ENCODE measurements at places on chromosomes 2 and 18.
A peak's percentile ranks its signal among the peaks of the same experiment; 100 is the strongest.

DNA sequence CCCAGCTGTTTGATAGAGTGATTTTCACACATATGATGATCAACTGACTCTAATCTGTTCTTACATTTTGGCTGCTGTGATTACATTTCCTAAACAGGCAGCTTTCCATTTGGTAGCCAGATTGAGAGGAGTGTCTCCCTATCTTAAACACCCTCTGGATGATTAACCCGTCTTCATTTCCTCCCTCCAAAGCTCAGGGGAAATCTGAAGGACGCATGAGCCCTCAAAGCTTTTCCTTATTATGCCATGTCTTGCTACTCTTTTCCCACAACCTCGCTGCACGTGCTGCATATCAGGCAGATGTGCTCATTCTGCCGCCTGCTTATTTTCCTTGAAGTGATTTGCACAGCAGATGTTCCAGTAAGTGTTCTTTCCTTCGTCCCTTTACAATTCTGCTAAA, 837.4 kb downstream of the LRRTM4 start:
- no peak for DNase-seq

DNA sequence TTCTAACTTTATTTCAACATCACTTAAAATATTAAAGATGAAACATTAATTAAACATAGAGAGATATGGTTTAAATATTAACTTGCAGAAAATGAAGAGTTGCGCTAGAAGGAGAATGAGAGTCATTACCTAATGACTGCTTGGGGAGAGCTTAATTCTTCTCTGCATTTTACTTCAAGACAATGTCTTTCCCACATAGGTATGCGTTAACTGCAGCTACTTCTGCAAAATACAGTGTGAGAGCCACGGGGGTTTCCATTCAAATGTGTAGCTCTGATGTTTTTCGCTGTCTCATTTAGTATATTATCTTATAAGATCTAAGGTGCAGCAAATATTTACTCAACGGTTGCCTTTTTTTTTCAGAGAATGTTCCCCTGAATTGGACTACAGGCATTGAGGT, 126.7 kb downstream of the TMX3 start:
- DNase-seq: no peak

DNA sequence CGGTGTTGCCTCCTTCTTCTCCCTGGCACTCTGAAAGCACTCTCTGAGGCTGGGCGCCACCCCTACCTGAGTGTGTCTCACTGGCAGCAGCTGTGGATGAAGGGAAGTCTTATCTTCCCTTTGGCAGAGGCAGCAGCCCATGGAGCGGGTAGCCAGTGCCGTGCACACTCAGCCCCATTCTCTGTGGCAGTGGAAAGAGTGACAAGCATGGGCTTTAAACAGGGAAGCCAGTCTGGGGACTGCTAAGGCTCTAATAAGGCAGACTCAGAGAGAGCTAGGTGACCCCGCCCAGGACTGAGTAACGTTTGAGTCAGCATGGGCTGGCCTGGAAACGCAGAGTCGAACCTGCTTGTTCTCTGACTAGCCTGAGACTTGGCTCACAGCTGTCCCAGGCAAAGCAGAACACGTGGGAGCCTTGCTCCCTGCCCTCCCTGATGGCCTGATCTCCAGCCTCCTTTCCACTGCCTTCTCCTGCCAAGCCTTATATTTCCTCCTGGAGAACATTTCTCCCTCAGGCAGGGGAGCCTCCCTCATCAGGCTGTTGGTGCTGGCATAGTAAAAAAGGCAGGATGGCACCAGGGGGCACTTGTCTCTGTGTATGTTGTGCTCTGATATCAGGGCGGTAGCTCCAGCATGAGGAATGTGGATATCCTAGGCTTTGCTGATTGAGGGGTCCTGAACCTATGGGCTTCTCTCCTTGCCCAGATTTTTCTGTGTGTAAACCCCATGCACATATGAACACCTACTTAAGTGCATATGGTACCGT, 93.9 kb upstream of the LGALSL start:
- peak; percentile 92 for DNase-seq

DNA sequence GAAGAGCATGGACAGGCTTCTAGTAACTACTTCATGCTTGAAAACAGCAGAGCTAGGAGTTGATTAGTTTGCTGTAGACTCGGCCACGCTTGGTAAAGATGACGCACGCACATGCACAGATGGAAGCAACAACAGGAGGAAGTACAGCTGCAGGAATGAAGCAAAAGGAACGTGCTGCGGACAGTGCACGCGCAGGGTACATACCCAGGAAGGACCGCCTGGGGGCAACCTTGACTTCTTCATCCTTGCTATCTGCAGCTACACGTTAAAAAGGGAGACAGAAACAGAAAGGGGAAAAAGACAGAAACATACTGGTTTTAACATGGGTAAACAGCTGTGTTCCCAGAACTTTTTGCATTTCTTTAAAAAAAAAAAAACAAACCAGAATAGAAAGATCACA, 17.7 kb downstream of the SLC66A2 start:
- peak; percentile 78 for DNase-seq

GRCh38 chr2:42848726-42849290, 56.4 kb upstream of the HAAO start:
- DNase-seq: no peak

DNA sequence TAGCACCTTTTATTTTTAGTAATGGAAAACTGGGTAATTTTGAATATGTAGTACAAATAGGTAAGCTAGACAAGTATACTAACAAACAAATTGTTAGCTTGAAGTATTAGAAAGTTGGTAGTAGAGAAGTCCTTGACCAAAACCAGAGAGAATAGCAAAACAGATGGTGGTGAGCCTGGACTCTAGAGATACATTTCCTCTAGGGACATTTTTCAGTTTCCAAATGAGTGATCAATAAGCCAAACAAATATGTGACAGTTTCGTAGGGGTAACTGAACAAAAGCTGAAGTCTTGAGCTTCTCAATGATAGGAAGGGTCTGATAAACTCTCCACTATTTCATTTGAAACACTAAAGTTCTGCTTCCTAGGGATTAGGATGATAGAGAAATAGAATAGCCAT, 692.0 kb upstream of the FAM98A start:
- no peak for DNase-seq

DNA sequence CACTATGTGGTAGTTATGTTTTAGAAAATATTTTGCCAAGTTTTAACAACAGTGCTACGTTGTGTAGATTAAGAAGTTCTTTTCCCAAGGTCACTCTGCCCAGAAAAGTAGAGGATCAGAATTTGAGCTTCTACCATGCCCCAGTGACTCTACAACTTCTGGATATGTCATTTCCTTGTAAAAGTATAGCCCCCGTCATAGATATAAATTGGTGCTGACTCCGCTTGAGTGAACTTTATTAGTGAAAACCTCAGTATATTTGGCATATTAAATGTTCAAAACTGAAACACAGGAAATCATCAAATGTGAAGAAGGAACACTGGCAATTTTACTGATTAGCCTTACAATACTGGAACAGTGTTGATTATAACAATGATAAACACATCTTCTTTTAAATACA, 256.7 kb upstream of the UBE2E3 start:
- DNase-seq: no peak

DNA sequence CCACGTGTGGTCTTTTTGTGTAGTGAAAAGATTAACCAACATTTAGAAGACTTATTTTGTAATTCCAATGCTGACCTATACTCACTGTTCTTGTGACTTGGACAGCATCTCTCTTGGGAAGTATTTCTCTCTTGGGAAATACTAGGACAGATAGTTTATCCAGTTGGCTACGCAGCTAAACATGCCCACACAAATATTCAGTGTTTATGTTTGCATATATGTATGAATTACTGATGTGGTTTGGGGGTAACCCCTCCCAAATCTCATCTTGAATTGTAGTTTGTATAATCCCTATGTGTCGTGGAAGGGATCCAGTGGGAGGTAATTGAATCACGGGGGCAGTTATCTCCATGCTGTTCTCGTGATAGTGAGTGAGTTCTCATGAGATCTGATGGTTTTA, 2062.3 kb upstream of the CELF4 start:
- no peak for DNase-seq

DNA sequence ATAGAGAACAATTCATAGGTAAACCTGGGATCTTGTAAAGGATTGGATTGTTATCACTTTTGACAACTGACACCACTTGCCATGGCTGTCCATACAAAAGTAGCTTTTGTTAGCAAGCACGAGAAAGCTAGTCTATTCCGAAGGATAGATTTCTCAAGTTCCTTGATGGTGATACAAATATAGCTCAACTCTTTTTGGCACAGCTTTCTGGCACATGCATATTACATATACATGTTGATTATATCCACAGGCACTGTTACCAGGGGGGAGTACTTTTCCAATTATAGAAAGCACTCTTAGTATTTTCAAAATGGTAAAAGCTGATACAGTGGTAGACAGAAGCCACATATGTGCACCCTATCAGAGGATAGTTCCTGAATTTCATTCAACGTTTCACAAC, 168.9 kb downstream of the UPP2 start:
- no peak for DNase-seq

DNA sequence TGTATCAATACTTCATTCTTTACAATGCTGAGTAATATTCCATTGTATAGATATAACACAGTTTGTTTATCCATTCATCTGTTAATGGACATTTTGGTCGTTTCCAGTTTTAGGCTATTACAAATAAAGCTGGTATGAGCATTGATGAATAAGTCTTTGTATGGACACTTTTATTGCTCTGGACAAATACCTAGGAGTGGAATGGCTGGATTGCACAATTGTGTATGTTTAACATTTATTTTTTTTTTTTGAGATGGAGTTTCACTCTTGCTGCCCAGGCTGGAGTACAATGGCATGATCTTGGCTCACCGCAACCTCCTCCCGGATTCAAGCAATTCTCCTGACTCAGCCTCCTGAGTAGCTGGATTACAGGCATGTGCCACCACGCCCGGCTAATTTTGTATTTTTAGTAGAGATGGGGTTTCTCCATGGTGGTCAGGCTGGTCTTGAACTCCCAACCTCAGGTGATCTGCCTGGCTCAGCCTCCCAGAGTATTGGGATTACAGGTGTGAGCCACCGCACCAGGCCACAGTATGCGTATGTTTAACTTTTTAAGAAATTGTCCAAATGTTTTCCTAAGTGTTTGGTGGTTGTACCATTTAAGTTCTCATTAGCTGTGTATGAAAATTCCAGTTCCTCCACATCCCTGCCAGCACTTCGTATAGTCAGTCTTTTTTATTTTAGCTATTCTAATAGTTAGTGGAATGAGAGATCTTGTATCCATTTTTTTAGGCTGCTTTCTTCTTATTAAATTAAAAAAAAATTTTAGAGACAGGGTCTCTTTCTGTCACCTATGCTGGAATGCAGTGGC, 194.9 kb upstream of the HAAO start:
- DNase-seq: peak; percentile 64

- no peak for DNase-seq
Measured at GRCh38 chr2:85579266-85579935, 2.0 kb downstream of the VAMP8 start.

DNA sequence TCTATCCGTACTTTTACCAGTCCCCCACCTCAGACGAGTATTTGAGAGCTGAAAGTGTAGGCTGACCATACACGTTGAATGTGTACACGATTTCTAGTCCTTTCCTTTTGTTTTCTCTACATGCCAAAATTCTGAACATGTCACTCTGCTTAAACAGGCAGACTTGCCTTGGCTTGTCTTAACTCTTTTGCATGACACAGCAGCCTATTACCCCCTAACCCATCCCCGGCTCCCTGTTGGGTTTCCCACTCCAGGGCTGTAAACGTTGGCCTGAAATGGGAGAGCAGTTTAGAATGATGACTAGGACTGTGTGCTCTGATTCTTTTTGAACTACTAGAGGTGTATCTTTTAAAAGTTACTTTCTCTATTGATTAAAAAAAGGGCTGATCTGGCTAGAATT, 19.1 kb downstream of the MTCL1 start:
- no peak for DNase-seq

- DNase-seq: no peak
Measured at GRCh38 chr18:52992041-52992440, 652.0 kb downstream of the DCC start.

GRCh38 chr2:191451116-191451515, 205.9 kb downstream of the MYO1B start:
- no peak for DNase-seq

DNA sequence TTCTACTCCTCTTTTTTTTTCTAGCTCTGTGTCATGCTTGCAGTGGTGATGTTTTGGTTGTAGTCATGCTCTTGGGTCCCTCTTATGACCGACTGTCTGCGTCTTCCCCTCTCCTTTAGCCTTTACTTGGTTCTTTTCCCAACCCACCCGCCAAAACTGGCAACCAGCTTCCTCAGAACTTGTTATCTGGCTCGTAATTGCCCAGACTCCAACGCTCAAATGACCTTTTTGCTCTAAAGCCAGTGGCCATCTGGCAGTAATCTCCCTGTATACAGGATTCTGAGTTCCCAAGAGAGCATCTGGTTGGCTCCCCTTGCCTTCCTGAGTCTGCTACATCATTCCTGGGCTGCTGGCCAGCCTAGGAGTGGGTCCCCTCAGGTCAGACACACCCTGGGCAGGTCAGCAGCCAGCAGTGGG, 147.2 kb downstream of the MGAT5 start:
- no peak for DNase-seq

DNA sequence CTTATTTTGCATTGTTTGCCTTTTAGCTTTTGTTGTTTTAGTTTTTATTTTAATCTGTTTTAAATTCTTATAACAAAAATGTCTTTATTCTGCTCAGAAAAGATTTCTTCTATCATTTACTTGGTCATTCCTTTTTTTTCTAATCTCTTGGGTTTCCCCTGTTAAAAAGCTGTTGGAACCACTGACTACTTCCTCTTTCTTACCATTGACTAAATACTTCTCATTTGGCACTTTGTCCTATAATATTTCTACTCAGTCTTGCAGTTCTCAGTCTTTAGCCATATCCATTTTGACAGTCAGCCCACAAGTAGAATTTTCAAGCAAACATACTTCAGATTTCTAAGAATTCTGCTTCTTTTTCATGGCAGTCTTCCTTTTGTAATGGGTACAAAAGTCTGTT, 567.2 kb downstream of the SATB2 start:
- no peak for DNase-seq

- DNase-seq: no peak
Measured at GRCh38 chr2:62495761-62496160, 10.2 kb downstream of the TMEM17 start.

DNA sequence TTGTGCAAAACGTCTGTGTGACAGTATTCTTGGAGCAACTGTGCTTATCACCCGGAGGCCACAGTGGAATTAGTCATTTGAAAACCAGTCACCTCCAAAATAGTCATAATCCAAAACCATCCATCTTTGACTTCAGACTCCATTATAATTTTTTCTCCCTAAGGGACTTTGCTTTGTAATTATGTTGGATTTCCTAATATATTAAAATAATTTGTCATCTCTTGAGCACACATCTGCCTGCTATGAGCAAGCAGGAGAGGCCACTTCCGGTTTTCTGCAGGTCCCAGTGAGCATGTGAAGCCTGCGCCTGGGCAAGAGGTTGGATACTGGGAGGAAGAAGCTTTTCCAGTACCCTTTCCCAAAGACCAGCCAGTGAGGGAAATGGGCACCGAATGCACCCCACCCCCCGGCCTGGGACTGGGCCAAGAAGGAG, 57.7 kb downstream of the ODC1 start:
- peak; percentile 36 for DNase-seq

DNA sequence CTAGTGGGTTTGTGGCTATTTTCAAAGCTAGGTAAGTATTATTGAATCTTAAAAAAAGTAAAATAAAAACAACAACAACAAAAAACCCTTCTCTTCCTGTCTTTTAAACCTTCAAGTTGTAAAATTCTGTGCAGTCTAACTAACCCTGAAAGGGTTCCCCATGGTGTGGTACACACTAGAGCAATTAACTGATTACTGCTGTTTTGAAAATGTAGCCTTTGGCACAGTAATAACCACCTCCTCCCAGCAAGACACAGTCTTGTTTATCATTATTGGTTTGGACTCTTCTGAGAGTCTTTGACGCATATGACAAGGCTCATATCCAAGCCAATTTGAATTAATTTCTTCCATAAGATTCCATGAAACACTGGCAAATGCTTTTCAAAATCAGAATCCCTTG, 2184.6 kb upstream of the PIK3C3 start:
- DNase-seq: no peak

Data from fibroblast of skin of right biceps (primary cell).